Activated CD8-positive, alpha-beta memory T cell treated with anti-CD3 and anti-CD28 coated beads for 1 hour (primary cell): ENCODE measurements at places on chromosomes 2 and 18.

GRCh38 chr2:180495606-180496005, 484.8 kb upstream of the UBE2E3 start:
- no peak for DNase-seq

- no peak for DNase-seq
Observed at GRCh38 chr2:191582355-191582754, 95.6 kb upstream of the NABP1 start.

GRCh38 chr2:156541229-156541628, 105.0 kb downstream of the GPD2 start:
- DNase-seq, result no peak

- no peak for DNase-seq
Observed at GRCh38 chr18:36315736-36316135, 18.2 kb downstream of the FHOD3 start.

DNA sequence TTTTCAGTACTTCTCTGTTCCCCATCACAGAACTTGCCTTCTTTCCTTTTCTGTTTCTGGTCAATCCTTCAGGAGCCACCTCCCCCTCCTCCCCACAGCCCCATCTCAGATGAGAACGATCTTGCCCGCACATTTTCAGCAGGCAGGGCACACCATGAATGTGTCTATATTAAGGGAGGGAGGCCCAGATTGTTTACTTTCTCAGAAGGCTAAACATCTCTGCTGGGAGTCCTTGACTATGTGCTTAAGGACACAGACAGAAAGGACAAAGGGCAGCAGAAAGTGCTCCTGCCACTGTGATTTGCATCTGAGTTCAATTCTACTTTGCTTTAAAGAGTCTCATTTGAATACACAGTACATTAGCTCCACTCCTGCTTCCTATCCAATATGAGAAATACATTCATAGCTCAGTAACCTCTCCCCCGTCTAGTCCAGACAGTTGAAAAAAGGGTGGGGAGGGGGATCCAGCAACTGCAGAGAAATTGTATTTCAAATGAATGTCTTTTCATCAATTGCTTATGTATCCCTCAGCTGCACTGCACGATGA, 175.0 kb upstream of the PARD3B start:
- DNase-seq, result no peak

GRCh38 chr2:33214857-33215256, 261.6 kb upstream of the RASGRP3 start:
- no peak for DNase-seq

- no peak for DNase-seq
Observed at GRCh38 chr2:1817256-1818051, 73.1 kb upstream of the PXDN start.

GRCh38 chr2:106363791-106364190, 104.4 kb downstream of the RGPD3 start:
- no peak for DNase-seq

GRCh38 chr2:172120118-172120517, 17.4 kb upstream of the DLX2 start:
- no peak for DNase-seq

DNA sequence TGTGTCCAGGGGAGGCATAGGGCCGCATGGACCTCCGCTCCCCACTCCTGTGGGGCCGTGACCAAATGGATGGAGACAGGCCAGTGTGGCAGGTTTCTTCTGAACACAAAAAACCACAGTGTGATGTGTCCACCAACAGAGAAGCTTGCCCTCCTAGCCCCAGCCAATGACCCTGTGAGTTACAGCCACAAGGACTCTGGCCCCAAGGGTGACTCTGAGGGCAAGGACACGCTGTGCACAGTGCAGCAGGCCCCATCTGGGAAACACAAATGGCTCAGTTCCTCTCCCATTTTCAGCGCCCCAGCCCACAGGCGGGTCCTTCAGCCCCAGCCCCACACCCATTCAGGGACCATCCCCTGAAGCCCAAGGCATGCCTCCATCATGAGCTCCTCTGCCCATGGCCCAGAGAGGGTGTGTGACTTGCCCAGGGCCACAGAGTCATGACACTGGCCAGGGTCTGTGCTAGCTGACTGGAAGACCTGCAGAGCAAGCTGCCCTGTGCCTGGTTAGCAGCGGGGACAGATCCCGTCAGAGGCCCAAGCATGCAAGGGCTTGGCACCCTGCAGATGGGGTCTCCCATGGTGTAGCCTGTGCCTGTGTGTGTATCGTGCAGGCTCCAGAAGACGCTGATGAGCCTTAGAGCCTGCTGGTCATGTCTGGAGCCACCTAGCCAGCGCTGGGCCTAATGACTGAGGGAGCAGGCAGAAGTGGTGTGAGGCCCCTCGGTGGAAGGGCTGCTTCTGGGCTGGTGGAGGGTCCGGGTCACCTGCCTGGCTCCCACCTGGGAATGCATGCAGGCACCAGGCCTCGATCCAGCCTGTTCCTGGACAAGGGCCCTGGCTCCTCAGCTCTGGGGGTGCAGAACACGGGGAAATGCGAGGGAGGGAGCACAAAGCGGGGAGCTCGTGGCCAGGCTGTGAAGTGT, 47.7 kb downstream of the HS6ST1 start:
- DNase-seq, result no peak

GRCh38 chr2:48560546-48561209, 30.7 kb downstream of the STON1 start:
- no peak for DNase-seq

- DNase-seq, result no peak
Observed at GRCh38 chr2:222545823-222546795, 109.8 kb downstream of the FARSB start.

DNA sequence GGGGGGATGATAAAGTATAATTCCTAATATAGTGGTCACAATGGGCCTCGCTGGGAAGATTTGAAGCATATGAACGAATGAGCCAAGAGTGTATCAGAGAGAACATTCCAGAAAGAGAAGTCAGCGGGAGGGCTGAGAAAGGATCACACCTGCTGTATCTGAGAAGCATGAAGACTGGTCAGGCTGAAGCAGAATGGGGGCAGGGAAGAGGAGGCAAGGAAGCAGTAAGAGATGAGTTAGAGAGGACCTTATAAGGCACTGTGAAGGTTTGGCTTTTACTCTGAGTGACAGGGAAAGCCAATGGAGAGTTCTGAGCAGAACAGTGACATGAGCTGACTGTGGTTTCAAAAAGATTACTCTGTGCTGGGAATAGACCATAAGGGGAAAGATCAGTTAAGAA, 73.5 kb downstream of the CHN1 start:
- no peak for DNase-seq

- no peak for DNase-seq
Observed at GRCh38 chr18:9765501-9765900, 57.4 kb downstream of the RAB31 start.

DNA sequence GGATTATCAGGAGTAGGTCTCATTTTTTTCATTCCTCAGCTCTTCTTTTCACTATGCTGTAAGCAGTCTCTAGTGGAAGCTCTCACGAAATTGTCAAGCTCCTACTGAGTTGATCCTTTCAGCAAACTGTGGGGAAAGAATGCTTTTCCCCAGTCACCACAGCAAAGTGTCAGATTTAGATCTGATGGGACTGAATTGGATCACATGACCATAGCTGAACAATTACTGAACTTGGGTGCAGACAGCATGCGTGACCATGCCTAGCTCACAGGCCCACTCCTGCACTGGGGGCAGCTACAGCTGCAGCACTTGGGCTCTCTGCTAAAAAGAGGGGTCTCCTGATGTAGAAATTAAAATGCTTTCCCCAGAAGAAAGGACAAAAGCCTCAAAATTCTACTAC, 3.1 kb downstream of the ARHGAP15 start:
- no peak for DNase-seq

- DNase-seq, result no peak
Observed at GRCh38 chr2:197306024-197306695, 4.4 kb downstream of the ANKRD44 start.

GRCh38 chr2:133986881-133987795, 266.7 kb upstream of the MGAT5 start:
- DNase-seq, result no peak

DNA sequence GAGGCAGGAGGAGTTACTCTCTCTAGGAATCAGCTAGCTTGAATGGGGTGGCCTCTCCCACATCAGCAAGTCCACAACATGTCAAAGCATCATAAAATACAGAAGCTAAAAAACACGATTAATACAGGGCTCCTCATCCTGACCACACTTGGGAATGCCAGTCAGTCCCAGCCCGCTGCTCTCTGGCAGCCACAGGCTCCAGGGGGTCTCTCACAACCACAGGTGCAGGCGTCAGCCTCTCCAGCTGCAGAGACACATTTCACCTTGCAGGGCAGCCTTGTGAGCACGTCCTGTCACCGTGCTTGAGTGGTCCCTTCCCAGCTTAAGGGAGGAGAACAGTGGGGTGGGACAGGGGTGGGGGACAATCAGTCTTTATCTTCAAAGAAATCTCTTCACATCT, 137.4 kb upstream of the SH3BP4 start:
- no peak for DNase-seq

- no peak for DNase-seq
Observed at GRCh38 chr2:23524261-23524706, 139.3 kb downstream of the KLHL29 start.

- no peak for DNase-seq
Observed at GRCh38 chr2:178211460-178211859, 17.1 kb downstream of the OSBPL6 start.

- DNase-seq, result no peak
Observed at GRCh38 chr2:118667348-118667747, 180.1 kb downstream of the EN1 start.

DNA sequence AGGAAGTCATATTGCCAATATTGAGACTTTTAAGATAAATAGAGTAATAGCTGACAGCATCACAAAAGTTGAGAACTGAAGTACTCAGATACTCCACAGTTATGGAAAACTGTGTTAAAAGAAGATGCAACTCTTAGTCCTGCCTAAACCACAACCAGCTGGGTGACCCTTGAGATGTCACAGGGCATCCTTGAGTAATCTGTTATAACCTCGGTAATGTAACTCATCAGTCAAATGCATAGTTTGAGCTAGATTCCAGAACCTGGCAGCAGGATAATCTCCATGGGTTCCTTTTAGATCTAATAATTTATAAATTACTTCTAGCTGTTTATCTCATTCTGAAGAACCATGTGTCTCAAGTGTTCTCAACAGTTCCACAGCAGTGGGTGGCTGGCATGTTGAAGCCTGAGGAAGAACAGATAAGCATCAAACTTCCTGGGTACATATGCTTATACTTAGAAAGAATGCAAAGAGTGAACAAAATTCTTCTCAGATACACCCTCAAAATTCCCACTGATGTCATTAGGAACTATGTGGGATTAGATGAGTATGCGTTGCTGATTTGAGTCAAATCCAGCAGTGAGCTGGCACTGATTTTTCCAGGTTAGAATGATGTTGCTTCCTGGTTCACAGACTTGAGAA, 304.1 kb upstream of the ERBB4 start:
- DNase-seq, result no peak

- no peak for DNase-seq
Observed at GRCh38 chr18:51157215-51157614, 40.3 kb downstream of the MEX3C start.

- DNase-seq, result no peak
Observed at GRCh38 chr2:236557306-236558030, 12.2 kb upstream of the ACKR3 start.

DNA sequence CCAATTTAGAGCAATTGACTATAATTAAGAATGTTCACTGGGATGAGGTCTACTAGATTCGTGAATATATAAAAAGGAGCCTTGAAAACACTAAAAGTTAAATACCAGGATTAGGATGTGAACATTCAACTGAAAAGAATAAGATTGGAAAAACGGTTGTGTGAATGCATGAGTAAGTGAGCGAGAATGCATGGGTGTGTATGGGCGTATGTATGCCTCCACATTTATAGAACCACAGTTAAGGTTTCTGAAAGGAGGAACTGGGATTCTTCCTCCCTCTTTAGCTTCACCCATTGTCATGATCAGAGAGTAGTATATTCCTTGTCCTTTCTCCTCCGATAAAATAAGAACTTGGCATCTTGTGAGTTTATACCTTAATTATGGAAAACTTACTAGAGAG, 151.1 kb upstream of the UBE2E3 start:
- no peak for DNase-seq
